ENCODE measurements at places on chromosomes 13 and 19.
A peak's percentile ranks its signal among the peaks of the same experiment; 100 is the strongest.

- DNase-seq, result no peak
These were observed 74.4 kb downstream of the LHFPL6 start for GRCh38 chr13:39528661-39528980.

GRCh38 chr19:50475736-50476223 is 527 bp upstream of the EMC10 start:
- DNase-seq, result no peak

GRCh38 chr13:90800082-90800746 is 547.3 kb upstream of the MIR17HG start:
- no peak for DNase-seq

DNA sequence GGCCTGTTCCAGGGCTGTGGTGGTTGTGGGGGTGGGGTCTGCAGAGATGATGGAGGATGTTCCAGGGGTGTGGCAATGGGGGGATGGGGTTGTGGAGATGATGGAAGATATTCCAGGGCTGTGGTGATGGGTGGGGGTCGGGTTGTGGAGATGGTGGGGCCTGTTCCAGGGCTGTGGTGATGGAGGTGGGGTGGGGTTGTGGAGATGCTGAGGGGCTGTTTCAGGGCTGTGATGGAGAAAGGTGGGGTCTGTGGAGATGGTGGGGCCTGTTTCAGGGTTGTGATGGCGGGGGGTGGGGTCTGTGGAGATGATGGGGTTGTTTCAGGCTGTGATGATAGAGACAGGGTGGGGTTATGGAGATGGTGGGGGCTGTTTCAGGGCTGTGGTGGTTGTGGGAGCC is 62.0 kb downstream of the TEX29 start:
- DNase-seq, result no peak

DNA sequence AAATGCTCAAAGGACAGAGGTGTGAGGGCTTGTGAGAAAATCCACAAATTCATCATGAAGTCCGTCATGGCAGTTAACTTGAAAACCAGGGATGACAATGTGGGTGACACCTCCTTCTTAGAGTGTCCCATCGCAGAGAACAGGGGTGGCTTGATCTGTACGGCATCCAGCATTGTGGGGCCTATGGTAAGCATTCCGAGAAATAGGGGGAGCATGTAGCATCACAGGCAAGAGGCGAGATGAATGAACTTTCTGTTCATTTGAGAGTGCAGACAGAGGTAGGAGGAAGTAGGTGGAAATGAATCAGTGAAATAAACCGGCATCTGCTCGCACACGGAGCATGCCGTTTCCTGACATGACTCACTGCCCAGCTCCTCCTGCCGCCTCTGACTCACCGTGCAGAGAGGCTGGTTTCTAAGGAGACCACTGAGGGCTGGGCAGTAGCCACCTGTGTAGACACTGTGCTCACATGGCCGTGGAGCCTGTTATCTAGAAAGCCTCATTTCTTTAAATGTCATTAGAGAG is 339.0 kb downstream of the RFC3 start:
- peak; percentile 38 for DNase-seq

DNA sequence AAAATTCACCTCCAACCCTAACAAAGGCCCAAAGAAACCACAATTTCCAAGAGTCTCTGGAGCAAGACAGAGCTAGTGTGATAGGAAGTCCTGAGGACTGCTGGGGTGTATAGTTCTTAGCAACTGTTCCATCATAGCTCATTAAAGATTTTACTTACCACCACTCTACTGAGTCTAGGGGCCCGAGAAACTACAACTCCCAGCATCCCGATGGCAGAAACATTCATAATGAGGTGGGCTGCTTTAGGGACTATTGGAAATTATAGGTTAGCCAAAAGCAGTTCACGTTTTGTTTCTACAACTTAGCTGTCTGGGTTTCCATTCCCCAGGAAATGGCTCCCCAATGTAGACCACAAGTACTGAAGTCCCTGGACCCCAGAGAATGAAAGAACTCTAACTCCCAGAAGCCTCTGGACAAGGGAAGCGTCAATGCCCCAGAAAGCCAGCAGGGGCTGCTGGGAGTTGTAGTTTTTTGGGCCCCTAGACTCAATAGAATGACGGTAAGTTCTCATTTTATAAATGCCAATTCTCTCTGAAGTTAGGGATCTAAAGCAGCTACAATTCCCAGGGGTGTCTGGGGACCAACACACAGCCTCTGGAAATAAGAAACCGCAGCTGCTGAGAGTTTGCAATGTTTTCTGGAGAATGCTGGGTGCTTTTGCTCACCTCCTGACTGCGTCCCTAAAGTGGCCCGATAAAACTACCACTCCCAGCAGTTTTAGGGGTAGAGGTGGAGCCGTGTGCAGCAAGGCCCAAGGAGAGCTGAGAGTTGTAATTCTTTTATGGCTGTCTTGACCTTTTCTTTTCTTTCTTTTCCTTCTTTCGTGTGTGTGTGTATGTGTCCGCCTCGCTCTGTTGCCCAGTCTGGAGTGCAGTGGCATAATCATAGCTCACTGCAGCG is 11.1 kb downstream of the FTL start:
- DNase-seq, result peak; percentile 49

DNA sequence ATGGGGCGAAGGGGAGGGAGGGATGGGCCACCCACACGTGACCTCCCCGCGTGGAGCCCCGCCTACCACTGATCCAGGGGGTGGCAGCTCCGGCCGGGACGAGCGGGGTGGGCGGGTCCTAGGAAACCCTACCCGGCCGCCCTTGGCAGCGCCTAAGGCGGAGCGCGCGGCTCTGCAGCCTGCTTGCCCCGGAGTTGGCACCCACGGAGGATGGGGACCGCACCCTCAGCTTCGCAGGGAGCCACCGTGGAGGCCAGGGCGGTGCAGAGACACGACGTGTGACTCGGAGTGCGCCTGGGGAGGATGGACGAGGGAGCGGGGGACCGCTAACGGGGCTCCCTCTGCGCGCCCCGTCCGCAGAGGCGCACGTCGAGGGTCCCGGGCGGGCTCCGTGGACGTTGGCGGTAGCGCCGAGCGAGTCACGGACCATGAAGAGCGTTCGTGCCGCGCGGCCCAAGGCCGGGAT is at the start of gene RGS9BP:
Gene RGS9BP (plus strand): TSS at position 129 of the 466 bp plus-strand sequence. CDS start 416 bp downstream, outside the sequence.
- peak; percentile 56 for DNase-seq

GRCh38 chr13:25657157-25657556 is 285.4 kb downstream of the ATP8A2 start:
- no peak for DNase-seq

DNA sequence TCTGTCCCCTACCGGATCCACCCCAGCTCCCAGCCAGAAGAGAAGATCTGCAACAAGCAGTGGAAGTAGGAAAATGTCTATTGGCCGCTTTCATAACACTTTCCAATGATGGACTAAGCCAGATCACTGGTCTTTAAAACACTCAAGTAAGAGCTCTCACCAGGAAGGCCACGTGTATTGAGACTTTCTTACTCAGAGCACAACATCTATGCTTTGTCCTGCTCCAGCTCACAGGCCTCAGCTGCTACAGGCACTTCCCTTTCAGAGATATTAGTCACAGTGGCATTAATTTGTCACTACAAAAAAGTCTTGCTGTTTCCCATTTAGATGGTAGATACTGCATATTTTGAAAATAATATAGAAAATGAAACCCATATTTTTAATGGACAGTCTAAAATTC is 164.2 kb downstream of the ABCC4 start:
- DNase-seq, result no peak

DNA sequence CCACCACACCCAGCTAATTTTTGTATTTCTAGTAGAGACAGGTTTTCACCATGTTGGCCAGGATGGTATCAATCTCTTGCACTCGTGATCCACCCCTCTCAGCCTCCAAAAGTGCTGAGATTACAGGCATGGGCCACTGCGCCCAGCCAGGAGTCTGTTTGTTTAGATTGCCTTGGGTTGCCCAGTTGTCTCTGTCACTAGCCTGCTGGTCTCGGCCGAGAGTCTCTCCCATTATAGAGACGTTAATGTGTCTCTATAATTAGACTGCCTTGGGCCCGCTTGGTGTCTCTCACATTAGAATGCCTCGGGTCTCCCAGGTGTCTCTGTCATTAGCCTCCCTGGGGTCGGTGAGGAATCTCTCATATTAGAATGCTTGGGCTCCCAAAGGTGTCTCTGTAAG is 1533.6 kb downstream of the UQCRFS1 start:
- no peak for DNase-seq

GRCh38 chr13:99376132-99376531 is 68.9 kb upstream of the GPR183 start:
- peak; percentile 25 for DNase-seq

- DNase-seq, result no peak
These were observed 56.4 kb downstream of the GGACT start for GRCh38 chr13:100532090-100532766.

- no peak for DNase-seq
These were observed 16.2 kb upstream of the FOXO1 start for GRCh38 chr13:40682449-40683240.

DNA sequence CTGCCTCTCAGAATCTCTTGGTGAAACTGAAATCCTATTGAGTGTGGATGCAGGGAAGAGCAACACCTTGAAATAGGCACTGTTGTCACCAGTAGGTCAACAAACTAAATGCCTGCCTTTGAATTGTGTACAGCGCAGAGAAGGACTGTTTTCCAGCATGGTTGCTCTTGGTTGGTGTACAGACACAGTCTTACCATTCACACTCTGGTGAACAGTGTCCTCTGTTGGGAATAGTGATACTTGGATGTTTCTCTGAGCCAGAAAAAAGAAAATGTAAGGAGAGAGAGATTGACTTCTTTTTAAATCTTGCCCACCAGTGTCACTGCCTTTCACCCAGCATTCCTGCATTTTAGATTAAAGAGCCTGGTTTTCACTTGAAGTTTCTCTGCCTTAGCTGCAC is 179.7 kb downstream of the STK24 start:
- no peak for DNase-seq

Data from NCI-H187 (cell line).